Activated T-cell treated with anti-CD3 and anti-CD28 coated beads for 24 hours (primary cell): ENCODE measurements at places on chromosomes 12 and 14.
A peak's percentile ranks its signal among the peaks of the same experiment; 100 is the strongest.

GRCh38 chr14:22388669-22389595 is 200.1 kb downstream of the DAD1 start:
- DNase-seq, result no peak

DNA sequence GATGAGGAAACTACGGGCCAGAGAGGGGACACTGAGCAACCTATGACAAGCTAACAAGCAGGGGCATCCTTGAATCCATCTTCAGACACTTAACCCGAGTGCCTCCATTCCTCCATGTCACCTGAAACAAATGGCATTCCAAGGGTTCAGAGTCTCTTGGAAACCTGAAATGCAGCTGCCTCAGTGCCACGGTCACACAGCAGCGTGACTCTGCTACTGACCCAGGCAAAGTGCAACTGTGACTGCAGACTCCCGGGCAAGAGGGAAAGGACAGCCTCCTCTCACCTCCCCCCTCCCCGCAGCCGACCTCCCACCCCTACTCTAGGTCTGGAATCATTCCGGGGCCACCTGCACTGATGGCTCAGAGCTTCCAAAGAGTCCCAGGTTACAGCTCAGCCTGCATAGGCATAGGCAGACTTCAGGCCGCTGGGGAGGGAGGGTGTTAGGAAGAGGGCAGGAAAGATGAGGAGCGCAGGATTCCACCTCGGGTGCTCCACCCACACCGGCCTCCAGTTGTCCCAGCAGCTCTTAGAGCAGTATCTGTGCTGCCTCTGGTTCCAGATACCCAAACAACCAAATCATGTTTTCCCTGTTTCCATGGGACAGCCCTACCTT is 53.2 kb downstream of the KCNK10 start:
- DNase-seq, result no peak

DNA sequence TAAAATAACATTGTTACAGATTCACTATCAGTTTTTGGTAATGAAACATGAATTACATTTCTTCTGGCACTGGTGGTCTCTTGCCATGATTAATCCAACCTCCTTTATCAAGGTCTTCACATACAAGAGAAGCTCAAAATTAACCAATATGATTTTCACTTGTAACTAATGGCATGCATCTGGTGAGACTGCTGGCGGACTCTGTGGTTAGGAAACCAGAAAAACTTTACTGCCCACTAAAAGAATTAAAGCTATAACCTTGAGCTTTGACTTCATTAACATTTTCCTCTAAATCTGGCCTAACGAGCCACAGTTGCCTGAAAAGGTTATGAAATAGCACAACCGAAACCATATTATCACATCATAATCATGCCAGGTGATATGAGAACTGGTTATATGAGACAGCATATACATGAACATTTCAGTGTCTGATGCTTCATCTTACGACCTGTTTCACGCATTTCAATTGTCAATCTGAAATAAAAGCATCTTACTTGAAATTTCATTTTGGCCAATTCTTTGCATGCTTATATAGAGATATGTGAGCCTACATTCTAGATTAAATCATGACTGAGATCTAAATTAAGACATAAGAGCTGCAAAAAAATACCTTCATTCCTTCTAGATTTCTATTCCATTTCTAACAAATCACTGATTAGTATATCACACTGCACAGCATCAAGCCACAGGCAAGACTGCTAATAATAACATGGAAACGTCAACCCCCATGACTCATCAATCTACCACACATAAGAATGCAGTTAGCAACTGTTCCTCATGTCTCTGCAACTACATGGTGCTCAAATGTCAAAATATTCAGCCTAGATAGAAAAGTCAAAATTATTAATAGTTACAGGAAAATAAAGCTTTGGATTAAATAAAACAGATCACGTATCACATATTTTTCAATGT is 89.3 kb downstream of the OSBPL8 start:
- DNase-seq, result no peak

GRCh38 chr12:26120561-26121274 is 4.1 kb downstream of the BHLHE41 start:
- no peak for DNase-seq

GRCh38 chr12:31896514-31897039 is 62.6 kb upstream of the RESF1 start:
- DNase-seq, result peak; percentile 89

DNA sequence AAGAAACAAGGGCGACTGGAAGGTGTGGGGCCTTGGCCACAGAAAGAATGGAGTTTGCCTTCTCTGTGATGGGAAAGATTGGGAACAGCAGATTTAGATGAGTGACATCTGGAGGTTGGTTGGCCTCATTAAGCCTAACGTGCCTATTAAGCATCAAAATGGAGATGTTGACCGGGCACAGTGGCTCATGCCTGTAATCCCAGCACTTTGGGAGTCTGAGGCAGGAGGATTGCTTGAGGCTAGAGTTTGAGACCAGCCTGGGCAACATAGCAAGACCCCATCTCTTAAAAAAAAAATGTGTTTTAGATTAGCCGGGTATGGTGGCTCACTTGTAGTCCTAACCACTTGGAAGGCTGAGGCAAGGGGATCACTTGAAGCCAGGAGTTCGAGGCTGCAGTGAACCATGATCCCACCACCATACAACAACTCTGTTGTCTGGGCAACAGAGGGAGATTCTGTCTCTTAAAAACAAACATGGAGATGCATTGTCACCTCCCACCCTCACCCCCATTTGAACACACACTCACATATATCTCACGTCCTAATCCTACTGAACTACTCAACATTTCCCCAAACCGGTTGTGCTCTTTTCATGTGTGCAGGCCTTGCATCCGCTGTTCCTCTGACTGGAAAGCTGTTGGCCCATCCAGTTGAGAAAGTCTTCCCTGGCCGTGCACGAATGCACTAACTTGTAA is 172.1 kb downstream of the ETV6 start:
- no peak for DNase-seq

- DNase-seq, result no peak
Observed at GRCh38 chr12:68326716-68327115, 5.4 kb downstream of the MDM1 start.

GRCh38 chr12:23028158-23028802 is 403.3 kb downstream of the ETNK1 start:
- no peak for DNase-seq

DNA sequence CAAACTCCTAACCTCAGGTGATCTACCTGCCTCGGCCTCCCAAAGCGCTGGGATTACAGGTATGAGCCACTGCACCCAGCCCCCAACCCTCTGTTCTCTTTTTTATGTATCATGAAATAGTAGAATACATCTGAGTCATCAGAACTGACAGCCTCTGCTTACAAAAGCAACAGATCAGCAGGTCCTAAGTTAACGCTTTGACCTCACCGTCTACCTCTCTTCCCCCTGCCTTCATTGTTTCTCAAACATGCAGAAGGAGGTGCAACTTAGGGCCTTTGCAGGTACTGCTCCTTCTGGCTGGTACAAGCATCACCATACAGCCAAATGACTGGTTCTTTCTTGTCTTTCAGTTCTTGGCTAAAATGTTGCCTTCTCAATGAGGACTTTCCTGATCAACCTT is 249.2 kb downstream of the PAWR start:
- no peak for DNase-seq

- DNase-seq, result no peak
Observed at GRCh38 chr12:109877504-109878246, 2.7 kb downstream of the GLTP start.

- DNase-seq, result no peak
Observed at GRCh38 chr12:10617863-10618262, 4.5 kb upstream of the MAGOHB start.

- DNase-seq, result no peak
Observed at GRCh38 chr12:82504409-82504808, 146.1 kb downstream of the METTL25 start.

GRCh38 chr12:120678572-120678971 is 8.4 kb upstream of the MLEC start:
- no peak for DNase-seq

GRCh38 chr14:78997811-78998210 is 827.6 kb downstream of the NRXN3 start:
- no peak for DNase-seq

- DNase-seq, result peak; percentile 88
Observed at GRCh38 chr14:100067971-100068959, 3.0 kb downstream of the EVL start.

DNA sequence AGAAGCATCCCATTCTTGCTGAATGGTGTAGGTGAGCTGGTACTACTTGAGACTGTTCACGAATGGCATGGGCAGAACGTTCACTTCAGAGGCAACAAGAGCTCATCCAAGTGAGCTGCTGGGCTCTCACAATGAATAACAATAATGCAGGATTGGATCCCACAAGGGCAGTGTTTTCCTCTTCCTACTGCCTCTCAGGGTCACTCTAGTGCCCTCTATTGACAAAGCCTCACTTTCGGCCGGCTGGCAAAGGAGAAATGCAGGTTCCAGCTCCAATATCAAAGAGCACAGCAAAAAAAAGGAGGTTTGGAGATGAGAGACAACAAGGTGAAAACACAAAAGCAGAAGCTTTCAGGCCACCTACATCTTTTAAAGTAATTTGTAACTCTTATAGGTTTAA is 74.6 kb upstream of the MYF6 start:
- no peak for DNase-seq

- no peak for DNase-seq
Observed at GRCh38 chr14:93903342-93904184, 23.6 kb upstream of the FAM181A start.

DNA sequence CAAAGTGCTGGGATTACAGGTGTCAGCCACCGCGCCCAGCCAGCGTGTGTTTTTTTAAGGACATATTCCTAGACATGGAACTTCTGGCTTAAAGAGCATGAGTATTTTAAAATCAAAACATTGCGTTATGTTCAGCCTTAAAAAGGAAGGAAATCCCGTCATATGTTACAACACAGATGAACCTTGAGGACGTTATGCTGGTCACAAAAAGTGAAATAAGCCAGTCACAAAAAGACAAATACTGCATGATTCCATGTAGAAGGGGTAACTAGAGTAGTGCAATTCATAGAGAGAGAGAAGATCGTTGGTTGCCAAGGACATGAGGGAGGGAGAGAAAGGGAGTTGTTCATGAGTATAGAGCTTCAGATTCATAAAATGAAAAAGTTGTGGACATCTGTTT is 53.9 kb downstream of the ACACB start:
- no peak for DNase-seq
